ENCODE measurements at places on chromosomes 5 and 9.

DNA sequence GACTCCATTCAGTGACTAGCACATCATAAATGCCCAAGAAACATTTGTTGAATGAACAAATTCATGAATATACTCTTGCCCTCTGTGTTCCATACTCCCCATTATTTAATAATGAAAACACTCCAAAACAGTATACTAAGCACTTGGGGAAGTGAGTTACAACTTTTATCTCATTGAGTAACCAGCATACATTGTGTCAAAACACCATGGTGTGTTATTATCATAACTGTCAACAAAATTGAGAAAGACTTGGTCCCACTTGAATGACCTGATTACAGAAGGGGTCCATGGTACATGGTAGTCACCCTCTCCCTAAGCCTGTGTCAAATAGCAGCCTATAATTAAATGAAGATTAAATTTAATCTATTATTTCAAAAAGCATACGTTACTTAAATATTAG is 16.2 kb downstream of the ANKH start:
- DNase-seq: no peak

GRCh38 chr9:137522746-137523455 is 27.3 kb downstream of the PNPLA7 start:
- DNase-seq: no peak

DNA sequence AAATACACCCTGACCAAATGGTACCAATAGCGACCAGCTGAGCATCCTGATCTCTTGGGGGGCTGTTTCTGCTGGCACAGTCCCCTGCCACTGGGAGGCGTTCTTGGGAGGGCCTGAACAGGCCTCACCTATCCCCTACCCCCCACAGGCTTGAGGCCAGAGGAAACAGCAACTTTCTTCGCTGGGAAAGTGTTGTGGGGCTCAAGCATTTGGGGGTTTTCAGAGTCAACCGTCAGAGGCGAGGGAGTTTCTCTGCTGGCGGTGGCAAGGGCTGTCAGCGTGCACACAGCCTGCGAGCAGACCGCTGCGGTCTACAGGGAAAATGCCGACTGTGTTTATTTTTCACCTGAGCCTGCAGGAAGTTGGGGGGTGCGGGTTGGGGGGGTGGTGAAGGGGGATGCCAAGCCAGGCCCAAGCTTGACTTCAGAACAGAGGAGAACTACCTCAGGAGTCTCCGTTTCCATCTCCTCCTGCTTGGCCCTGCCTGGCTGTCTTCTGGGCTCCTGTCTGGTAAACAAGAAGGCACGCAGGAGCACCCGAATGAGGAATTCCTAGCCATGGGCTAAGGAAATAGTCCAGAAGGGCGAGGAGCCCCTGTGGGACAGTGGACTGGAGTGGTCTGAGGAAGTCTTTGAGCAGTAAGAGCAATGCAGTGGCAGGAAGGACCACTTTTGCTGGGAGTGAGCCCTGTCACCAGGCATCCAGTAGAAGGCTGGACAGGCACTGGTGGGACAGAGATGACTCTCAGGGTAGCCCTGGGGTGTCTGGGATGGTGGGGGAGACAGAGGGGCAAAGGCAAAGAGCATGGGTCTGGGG is 18.1 kb downstream of the TCF7 start:
- DNase-seq: no peak

DNA sequence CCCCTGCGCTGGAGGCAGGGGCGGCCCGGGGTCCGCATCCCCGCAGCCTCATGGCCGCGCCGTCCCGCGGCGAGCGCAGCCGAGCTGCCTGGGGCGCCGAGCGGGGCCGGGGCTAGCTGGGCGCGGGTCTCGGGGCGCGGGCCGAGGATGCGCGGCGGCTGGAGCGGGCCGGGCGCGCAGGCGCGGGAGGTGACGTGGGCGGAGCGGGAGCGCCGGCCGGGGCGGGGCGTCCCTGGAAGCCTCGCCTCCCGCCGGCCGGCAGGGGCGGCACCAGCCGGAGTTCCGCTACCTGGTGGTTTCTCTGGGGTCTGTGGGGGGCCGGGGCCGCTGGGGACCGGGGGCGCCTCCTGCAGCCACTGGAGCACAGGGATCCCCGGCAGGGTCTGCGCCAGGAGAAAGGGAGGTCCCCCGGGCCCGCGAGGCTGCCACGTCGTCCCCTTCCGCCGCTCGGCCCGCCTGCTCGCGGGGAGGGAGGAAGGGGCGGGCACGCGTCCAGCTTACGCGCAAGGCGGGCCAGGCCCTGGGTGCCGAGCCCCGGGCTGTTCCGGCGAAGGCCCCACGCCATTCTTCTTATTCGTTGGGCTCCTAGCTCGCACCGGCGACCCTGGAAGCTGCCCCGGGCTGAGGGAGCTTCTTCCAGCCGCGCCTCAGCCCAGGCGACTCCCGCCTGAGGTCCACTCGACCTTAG is at the start of gene LPCAT1:
LPCAT1 (minus strand) TSS at position 168 of the 688 bp plus-strand sequence; CDS start at position 52, 116 bp downstream.
- DNase-seq: peak; percentile 28

- no peak for DNase-seq
These were observed 114.6 kb downstream of the KLHL3 start for GRCh38 chr5:137621306-137621705.

GRCh38 chr9:87305151-87305550 is 192.5 kb upstream of the DAPK1 start:
- DNase-seq: no peak

- no peak for DNase-seq
These were observed 279.4 kb upstream of the GRIA1 start for GRCh38 chr5:153211076-153211475.

DNA sequence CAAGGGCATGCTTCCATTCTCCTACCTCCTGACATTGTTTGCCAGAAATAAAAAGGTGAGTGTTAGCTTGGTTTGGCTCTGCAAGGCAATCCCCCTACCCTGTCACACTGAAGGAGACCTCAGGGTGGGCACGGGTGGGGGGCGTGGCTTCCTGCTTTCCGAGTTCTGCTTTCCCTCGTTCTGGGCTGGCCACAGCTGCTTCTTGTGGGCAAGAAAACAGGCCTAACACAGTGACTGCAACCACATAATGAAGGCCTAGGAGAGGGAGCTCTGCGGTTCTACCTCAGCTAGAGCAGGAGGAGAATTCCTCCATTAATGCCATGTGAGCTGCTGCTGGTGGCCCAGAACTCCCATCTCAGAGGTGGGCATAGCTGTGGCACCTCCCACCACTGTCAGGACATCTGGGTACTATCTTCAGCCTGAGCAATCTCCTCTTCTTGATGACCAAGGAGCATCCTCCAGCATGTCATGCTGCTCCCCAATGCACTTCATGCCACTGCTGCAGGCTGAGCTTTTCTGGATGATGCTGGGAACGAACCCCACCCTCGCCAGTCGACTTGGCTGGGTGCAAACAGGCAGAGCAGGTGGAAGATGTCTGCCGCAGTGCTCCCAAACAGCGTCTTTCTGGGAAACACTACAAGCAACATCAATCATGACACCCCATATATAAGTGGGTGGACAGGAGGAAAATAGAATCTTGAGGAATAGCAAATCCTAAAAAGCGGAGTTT is 139.5 kb upstream of the RAPGEF1 start:
- no peak for DNase-seq

DNA sequence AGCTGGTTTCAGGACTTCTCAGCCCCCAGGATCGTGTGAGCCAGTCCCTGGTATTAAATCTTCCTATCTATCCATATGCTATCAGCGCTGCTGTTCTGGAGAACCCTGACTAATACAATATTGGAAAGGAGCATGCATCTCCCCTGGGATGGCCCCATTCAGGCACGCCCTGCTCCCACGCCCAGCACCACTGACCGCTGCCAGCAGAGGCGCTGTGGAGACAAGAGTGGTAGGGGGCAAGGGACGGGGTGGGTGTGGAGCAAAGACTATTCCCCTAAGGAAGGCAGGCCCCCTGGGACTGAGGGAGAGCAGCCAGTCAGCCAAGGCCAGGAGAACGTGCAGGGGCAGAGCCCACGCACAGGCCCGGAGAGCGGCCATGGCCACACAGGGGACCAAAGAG is 116.0 kb downstream of the VAV2 start:
- no peak for DNase-seq

DNA sequence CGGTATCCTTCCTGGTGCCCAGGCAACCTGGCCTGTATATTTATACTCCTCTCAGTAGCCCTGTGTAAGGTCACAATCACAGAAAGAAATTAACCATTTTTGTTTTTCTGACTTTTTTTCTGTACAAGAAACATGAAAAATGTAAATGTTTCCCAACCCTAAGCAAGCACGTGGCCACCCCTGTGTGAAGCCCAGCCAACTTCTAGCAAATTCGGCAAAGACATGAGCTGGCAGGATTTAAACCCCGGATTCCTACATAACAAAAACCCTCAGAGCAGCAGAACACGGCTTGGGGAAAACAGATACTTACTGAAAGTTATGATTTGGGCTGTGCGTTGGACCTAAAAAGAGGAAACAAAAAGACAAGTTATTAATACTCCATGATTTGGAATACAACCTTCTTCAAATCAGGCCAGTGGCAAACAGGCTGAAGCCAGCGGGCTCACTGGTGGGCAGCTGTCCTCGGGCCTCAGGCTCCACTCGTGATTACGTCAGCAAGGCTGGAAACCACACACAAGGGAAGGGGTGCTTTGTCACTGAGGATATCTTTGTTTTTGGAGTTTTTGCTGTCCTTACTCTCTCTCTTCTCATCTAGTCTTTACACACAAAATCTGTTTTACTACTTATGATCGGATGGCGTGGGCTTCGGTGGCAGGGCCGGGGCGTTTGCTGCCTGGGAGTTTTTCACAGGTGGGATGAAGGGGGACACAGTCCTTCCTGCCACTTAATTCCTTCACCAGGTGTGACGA is 194.1 kb downstream of the ROR2 start:
- DNase-seq: no peak

DNA sequence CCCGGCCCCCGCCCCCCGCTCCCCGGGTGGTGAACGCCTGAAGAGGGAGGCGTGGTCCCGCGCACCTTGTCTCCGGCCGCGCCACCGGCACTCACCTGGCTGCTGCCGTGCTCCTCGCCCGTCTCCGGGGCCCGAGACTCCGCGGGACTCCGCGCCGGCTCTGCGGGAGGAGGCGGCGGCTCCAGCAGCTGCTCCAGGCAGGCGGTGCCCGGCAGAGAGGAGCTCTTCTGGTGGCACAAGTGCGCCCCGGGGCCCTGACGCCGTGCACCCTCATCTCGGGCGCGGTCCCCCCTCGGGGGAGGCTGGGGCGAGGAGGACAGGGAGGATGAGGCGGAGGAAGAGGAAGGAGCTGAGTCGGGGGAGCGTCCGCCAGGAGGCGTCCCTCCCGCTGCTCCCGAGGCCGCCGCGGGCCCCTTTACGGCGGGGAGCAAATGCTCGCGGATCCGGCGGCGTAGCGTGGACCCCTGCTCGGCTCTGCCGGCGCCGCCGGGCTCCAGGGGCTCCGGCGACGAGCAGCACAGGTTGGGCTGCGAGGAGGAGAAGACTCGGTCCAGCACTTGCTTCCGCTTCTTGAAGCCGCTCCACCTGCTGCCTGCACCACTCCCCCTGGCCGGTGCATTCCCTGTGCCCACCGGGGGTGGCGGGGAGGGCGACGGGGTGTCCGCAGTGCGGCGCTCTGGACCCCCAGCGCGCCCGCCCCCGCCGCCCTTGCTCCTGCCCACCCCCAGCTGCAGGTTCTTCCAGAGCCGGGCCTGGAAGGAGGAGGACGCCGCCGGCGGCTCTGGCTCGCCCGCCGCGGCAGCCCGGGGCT is 928 bp downstream of the MCTP1 start:
- no peak for DNase-seq

DNA sequence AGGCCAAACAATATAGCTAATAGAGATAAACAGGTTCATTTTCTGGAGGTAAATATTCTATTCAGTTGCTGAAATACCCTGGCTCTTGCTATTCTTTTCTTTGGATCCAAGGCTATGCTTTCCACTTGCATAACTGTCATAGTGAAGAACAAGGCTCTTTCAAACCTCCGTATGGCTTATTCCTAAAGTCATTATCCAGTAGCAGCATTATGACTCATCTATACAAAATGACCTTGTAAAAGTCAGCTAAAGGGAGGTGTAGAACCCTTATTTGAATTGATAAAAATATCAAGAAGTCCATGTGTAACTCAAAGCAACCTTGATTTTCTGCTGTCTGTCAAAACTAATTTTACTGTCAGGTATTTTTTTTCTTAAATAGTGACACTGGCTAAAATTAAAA is 447.8 kb downstream of the PLK2 start:
- DNase-seq: no peak

DNA sequence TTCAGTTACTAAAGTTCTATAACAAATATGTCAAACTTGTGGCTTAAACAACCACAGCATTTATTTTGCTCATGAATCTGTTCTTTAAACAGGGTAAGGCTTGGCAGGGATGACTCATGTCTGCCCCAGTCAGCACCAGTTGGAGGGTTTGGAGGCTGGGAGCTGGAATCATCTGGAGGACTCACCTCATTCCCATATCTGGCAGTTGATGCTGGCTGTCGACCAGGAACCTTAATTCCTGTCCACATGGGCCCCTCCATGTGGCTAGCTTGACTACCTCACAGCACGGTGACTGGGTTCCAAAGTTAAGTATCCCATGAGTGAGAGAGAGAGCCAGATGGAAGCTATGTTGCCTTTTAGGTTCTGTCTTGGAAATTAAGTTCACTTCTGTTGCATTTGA is 13.8 kb upstream of the CCL28 start:
- peak; percentile 78 for DNase-seq

All from HS-5 (cell line).